ENCODE measurements at places on chromosomes 11 and 22.
A peak's percentile ranks its signal among the peaks of the same experiment; 100 is the strongest.

GRCh38 chr11:110645253-110645652, 67.0 kb downstream of the ARHGAP20 start:
- DNase-seq, result no peak

GRCh38 chr11:12274558-12275197, 102.7 kb upstream of the PARVA start:
- peak; percentile 35 for DNase-seq

- peak; percentile 23 for DNase-seq
Measured at GRCh38 chr11:84886344-84886743, 740.8 kb downstream of the DLG2 start.

- DNase-seq, result no peak
Measured at GRCh38 chr22:26725012-26725676, 67.8 kb downstream of the MIAT start.
